Smooth muscle cell of the umbilical artery (primary cell): ENCODE measurements at places on chromosomes 7 and 10. TPM values are rescaled to one million over a fixed set of nuclear protein-coding genes. Genes with fewer than 3 reads are reported as not detected.

FANK1 gene
- total RNA-seq, result 4.5 and 4.6 TPM in 2 replicates

CFAP69 gene
- 5.0 and 5.3 TPM in 2 replicates for total RNA-seq

GIMAP8 gene
- under 0.01 TPM in 1 of 2 replicates, not detected in the other for total RNA-seq

TCAF2 gene
- 1.8 and 2.4 TPM in 2 replicates for total RNA-seq

UNCX gene
- not detected in 2 replicates for total RNA-seq

TRIM50 gene
- not detected in 2 replicates for total RNA-seq

PRKG1 gene
- 40.7 and 57.0 TPM in 2 replicates for total RNA-seq

LRRC27 gene
- total RNA-seq, result 9.7 and 13.1 TPM in 2 replicates

PNLIP gene
- not detected in 2 replicates for total RNA-seq

MNX1 gene
- not detected in 2 replicates for total RNA-seq

FFAR4 gene
- total RNA-seq, result not detected in 2 replicates

TEX36 gene
- total RNA-seq, result not detected in 2 replicates

SORBS1 gene
- total RNA-seq, result 12.5 and 20.9 TPM in 2 replicates

OPN1SW gene
- total RNA-seq, result not detected in 2 replicates

NPSR1 gene
- total RNA-seq, result not detected in 2 replicates

AZGP1 gene
- total RNA-seq, result 0.32 TPM in 1 of 2 replicates, not detected in the other

C1QL3 gene
- total RNA-seq, result under 0.01 and 0.18 TPM in 2 replicates

COL13A1 gene
- total RNA-seq, result 17.2 and 25.7 TPM in 2 replicates

PRTFDC1 gene
- 6.8 and 11.3 TPM in 2 replicates for total RNA-seq

OR2A12 gene
- not detected in 2 replicates for total RNA-seq

ANKRD16 gene
- total RNA-seq, result 6.0 and 8.0 TPM in 2 replicates

CNTNAP2 gene
- 0.46 and 3.6 TPM in 2 replicates for total RNA-seq

KLF14 gene
- under 0.01 TPM in 1 of 2 replicates, not detected in the other for total RNA-seq

CPA2 gene
- total RNA-seq, result not detected in 2 replicates

MYO3A gene
- not detected in 2 replicates for total RNA-seq

PAX4 gene
- total RNA-seq, result not detected in 2 replicates

IRF5 gene
- total RNA-seq, result 0.14 TPM in 1 of 2 replicates, not detected in the other

MRLN gene
- total RNA-seq, result not detected in 2 replicates

EPHA1 gene
- 0.09 TPM in 1 of 2 replicates, not detected in the other for total RNA-seq

GNAT3 gene
- total RNA-seq, result not detected in 2 replicates

PTPRE gene
- 2.1 and 9.5 TPM in 2 replicates for total RNA-seq

ENTPD1 gene
- total RNA-seq, result 0.09 TPM in 1 of 2 replicates, not detected in the other

MAT1A gene
- not detected in 2 replicates for total RNA-seq

THNSL1 gene
- total RNA-seq, result 3.9 and 6.1 TPM in 2 replicates

CELF2 gene
- total RNA-seq, result 2.4 and 5.1 TPM in 2 replicates

SAMD9 gene
- total RNA-seq, result 10.4 and 11.9 TPM in 2 replicates

MYL10 gene
- not detected in 2 replicates for total RNA-seq

PDE6C gene
- total RNA-seq, result not detected in 2 replicates

NACAD gene
- total RNA-seq, result 1.2 and 7.4 TPM in 2 replicates

PSTK gene
- 4.8 and 5.0 TPM in 2 replicates for total RNA-seq

AQP1 gene
- total RNA-seq, result 19.5 and 27.0 TPM in 2 replicates

TMEM196 gene
- not detected in 2 replicates for total RNA-seq
